ENCODE measurements at places on chromosomes 2 and 18. TPM values are rescaled to one million over a fixed set of nuclear protein-coding genes. Genes with fewer than 3 reads are reported as not detected.

GRCh38 chr2:10036095-10036884, 7.1 kb upstream of the KLF11 start:
- no peak overlapping the region for H3K4me3 ChIP-seq
- H3K27ac ChIP-seq, result no peak overlapping the region
- peaks cover 13% of the 10 kb centered on the region for H3K27me3 ChIP-seq
- H3K4me1 ChIP-seq, result no peaks in the 10 kb centered on the region

The TMEM37 gene
- 1.0 TPM for total RNA-seq

DNA sequence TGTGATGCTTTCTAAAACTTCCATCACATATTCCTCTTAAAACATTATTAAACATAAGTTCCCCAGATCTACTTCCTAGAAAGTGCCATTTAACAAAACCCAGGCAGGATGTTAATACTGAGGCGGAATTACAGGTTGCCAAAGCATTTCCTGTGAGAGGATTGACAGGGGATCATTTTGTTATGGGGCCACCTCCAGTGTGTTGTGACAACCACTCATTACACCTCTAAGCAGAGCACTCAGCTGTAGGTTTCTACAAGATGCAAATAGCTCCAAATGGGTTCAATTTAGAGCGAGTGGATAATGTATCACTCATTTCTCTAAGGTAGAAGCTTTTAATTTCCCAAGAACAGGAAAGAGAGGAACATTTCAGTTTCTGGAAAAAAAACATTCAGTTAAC, 1429.5 kb upstream of the ACVR2A start:
- H3K4me1 ChIP-seq, result no peaks in the 10 kb centered on the region
- H3K27me3 ChIP-seq, result no peaks in the 10 kb centered on the region
- no peaks in the 10 kb centered on the region for H3K36me3 ChIP-seq
- no peak overlapping the region for H3K27ac ChIP-seq
- DNase-seq, result no peak

- H3K4me1 ChIP-seq, result no peaks in the 10 kb centered on the region
- no peak overlapping the region for H3K4me3 ChIP-seq
- H3K27ac ChIP-seq, result no peak overlapping the region
- no peaks in the 10 kb centered on the region for H3K27me3 ChIP-seq
Measured at GRCh38 chr2:43845181-43845580, 6.4 kb downstream of the ABCG8 start.

The GPR55 gene
- total RNA-seq, result not detected

The SLC14A1 gene
- total RNA-seq, result not detected

The METAP1D gene
- total RNA-seq, result 8.2 TPM

DNA sequence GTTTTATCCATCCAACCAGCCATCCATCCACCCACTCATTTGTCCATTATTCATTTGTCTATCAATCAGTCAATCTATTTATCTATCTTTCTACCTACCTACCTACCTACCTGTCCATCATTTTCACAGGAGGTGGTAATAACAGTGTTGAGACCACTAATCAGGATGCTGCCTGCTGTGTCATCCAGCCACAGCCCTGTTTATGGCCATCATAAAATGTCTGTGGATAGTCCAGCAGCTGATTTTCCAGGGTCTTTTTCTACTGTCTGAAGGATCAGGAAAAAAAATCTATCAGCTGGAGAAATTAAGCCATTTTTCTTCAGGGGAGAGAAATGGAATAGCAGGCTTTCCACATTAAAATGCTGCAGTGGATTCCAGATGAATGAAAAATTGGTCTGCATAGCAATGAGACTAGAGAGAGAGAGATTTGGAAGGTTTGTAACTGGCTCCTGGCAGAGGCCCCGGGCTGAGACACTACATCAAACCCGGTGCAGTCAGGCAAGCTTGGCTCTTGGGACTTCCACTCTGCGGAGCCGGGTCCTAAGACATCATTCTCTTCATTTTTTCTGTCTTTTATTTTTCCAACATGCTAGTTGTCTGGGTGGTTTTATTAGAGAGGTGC, 33.0 kb upstream of the BOD1L2 start:
- DNase-seq, result no peak
- H3K27ac ChIP-seq, result no peak overlapping the region
- H3K4me3 ChIP-seq, result no peak overlapping the region
- peaks cover 14% of the 10 kb centered on the region for H3K4me1 ChIP-seq
- no peaks in the 10 kb centered on the region for H3K27me3 ChIP-seq

GRCh38 chr2:191739194-191739593, 61.3 kb downstream of the NABP1 start:
- H3K4me1 ChIP-seq, result no peaks in the 10 kb centered on the region
- no peak overlapping the region for H3K27ac ChIP-seq
- DNase-seq, result no peak

GRCh38 chr2:55047677-55048299, 2.5 kb downstream of the RTN4 start:
- H3K4me3 ChIP-seq, result peak overlapping the region; percentile 85
- H3K36me3 ChIP-seq, result no peaks in the 10 kb centered on the region
- no peak for DNase-seq
- no peaks in the 10 kb centered on the region for H3K27me3 ChIP-seq
- peaks cover 40% of the 10 kb centered on the region for H3K4me1 ChIP-seq

DNA sequence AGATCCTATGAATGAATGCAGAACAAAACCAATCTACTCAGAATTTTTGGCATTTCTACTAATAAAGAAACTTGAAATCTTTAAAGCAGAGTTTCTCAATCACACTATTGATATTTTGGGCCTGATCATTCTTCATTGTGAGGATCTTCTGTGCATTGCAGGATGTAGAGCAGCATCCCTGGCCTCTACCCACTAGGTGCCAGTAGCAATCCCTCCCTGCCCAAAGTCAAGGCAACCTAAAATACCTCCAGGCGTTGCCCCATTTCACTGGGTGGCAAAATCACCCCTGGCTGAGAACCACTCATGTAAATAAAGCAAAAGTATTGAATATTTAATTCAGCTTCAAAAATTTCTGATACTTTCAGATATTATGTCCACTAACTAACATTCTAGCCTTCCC, 213.0 kb downstream of the SP3 start:
- H3K4me1 ChIP-seq, result peaks cover 49% of the 10 kb centered on the region
- no peak overlapping the region for H3K4me3 ChIP-seq
- no peak overlapping the region for H3K27ac ChIP-seq
- no peak for DNase-seq
- no peaks in the 10 kb centered on the region for H3K36me3 ChIP-seq

DNA sequence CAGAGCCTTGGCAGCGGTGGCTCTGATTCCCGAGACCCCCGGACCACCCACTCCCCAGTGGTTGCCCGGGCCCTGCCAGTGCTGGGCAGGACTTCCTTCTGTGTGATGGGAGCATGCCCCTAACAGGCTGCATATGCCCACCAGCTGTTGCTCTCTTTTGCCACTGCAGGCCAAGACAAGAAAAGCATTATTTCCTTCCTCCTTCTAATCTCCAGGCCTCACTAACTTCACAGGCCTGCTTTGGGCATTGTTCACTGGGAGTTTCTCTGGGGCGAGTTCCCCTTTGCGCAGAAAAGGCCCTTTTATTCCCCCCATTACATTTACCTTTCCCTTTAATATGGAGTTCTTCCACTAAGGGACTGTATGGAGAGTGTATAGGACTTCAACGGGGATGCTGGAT, 249.1 kb upstream of the SIX2 start:
- H3K27me3 ChIP-seq, result no peaks in the 10 kb centered on the region
- peaks cover 44% of the 10 kb centered on the region for H3K4me1 ChIP-seq
- no peaks in the 10 kb centered on the region for H3K36me3 ChIP-seq
- no peak overlapping the region for H3K27ac ChIP-seq
- no peak overlapping the region for H3K4me3 ChIP-seq

The RBKS gene
- total RNA-seq, result 8.5 TPM

DNA sequence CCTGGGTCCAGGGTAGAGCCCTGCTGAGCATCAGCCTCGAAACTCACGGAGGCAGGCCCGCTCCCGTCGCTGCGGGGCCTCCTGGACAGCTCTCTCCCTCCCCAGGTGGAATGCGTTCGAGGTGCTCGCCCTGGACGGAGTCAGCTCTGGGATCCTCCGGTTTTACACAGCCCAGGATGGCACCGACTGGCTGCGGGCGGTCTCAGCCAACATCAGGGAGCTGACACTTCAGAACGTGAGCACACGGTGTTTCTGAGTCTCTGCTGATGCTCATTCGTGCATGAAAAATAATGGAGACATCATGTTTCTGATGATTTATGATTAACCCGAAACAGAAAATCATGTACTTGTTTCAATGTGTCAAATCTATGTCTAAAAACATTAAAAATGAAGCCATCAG, 175.5 kb upstream of the TPO start:
- H3K27ac ChIP-seq, result no peak overlapping the region
- H3K36me3 ChIP-seq, result no peaks in the 10 kb centered on the region
- no peak for DNase-seq
- no peak overlapping the region for H3K4me3 ChIP-seq

DNA sequence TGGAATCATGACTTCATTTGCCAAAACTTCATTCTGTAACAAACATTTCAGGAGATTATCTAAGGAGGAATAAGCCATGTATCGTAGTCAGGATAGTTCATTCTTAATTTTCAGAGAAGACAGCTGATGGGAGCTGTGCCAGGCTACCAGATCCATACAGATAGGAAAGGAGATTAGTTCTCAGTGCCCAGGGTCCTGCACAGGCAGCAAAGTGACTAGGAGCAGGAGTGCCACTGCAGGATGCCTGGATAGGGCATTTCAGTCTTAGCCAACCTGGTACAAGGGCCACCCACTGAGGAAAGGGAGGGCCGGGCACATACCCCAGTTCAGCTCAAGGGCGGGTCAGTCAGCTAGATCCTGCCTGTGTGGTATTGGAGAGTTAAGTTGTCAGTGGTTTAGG, 6.7 kb upstream of the OSR1 start:
- peaks cover 8% of the 10 kb centered on the region for H3K4me1 ChIP-seq
- peaks cover 99% of the 10 kb centered on the region for H3K27me3 ChIP-seq
- DNase-seq, result no peak
- no peak overlapping the region for H3K27ac ChIP-seq

DNA sequence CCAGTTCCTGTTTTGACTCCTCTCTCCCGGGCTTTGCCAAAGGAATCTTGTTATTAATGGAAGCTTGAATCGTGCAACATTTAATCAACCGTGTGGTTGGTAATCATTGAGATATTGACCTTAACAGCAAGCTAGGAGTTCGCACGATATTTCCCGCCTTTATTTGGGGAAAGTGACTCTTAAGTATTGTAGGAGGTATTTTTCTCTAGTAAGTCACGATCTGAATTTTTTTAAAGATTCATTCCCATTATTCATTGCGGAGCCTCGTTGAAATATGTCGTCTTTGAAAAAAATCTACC, 663 bp downstream of the NUP35 start:
- no peak for DNase-seq
- peak overlapping the region; percentile 81 for H3K4me3 ChIP-seq
- no peak overlapping the region for H3K27ac ChIP-seq

The TGFA gene
- total RNA-seq, result not detected

DNA sequence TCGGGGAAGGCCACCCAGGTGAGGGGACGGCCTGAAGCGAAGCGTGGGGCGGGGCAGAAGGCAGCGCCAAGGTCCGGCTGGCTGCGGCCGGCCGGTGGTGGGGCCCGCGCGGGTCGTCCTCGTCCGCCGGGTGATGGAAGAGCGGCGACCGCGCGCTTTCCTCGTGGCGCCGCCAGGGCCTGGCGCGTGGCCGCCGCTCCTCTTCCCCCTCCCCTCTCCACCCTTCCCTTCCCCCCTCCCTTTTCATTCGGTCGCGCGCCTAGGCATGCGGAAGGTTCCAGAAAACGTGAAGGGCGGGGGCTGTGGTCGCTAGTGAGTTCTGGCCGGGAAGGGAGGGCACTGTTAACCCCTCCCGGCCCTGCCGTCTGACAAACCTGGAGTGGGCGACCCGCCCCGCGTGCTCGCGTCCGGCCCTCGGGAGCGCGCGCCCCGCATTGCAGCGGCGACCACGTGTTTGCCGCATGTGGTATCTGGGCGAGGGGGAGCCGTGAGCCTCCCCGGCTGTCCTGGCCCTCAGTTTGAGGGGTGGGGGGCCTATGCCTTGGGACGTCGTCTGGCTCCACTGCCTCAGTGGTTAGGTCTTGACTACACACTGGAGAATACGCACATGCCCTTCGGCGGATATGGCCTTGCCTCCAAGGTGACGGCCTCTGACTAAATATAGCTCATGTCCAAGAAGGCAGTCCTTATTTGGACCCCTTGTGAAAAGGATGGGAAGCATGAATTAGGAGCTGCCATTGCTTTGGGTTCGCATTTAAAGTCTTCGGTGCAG, 579 bp downstream of the MAT2A start:
- peak overlapping the region; percentile 100 for H3K27ac ChIP-seq
- H3K36me3 ChIP-seq, result peaks cover 30% of the 10 kb centered on the region
- H3K4me3 ChIP-seq, result peak overlapping the region; percentile 72

The ITM2C gene
- 146 TPM for total RNA-seq

The GPR39 gene
- total RNA-seq, result 1.4 TPM

DNA sequence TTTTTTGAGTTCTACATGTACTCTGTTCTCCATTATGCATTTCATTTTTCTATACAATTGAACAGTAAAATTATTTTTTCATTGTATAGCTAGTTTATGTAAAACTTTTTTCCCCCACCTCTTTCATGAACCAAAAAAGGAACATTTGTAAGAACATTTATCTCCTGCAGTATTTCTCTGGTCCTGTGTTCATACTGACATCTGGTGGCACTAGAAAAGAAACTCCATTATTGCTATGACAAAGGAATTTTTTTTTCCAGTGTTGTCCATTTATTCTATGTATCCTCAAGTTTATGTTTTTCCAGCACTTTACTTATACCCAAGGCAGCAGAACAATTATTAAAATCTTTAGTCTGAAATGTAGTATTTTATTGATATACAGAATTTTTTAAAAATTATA, 27.4 kb upstream of the CHAC2 start:
- H3K27me3 ChIP-seq, result no peaks in the 10 kb centered on the region
- no peak overlapping the region for H3K27ac ChIP-seq
- no peak overlapping the region for H3K4me3 ChIP-seq

GRCh38 chr18:39591649-39592048, 2026.1 kb upstream of the CELF4 start:
- peak overlapping the region; percentile 12 for H3K4me3 ChIP-seq
- H3K27ac ChIP-seq, result peak overlapping the region; percentile 72
- H3K27me3 ChIP-seq, result no peaks in the 10 kb centered on the region
- peaks cover 14% of the 10 kb centered on the region for H3K4me1 ChIP-seq

DNA sequence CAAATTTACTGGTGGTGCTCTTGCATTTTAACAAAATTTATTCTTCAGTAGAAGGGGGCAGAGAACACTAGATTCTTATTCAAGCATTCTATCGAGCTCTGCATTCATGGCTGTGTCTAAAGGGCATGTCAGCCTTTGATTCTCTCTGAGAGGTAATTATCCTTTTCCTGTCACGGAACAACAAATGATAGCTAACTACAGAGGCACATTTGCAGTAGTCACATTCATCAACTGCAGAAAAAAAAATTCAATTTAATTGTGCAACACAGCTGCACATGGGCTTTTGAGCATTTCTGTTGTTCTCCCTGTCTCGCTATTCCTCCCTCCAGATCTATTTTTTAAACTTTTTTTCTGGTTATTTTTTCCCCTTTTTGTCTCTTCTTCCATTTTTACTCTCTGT, 13.0 kb upstream of the DLX1 start:
- H3K4me1 ChIP-seq, result no peaks in the 10 kb centered on the region
- H3K4me3 ChIP-seq, result no peak overlapping the region
- H3K36me3 ChIP-seq, result no peaks in the 10 kb centered on the region
- H3K27me3 ChIP-seq, result peaks cover 30% of the 10 kb centered on the region
- DNase-seq, result no peak

The DSG4 gene
- not detected for total RNA-seq
